GM03348 (cell line): ENCODE measurements at places on chromosomes 3 and 15.

DNA sequence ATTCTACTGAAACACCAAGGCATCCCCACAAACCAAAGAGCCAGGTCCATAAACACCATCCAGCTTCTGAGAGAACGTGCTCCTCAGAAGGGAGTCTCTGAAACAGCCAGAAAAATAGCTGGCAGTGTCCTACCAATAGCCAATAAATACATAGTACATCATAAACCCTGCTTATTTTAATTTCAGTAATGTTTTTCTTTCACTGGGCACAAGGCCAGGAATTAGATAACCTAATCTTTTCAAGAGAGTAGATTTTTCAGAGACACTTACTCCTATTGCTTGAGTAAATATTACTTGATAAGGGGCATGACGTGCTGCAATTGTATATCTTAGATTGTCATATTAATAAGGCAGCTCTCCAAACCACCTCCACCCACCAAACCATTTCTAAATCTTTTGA is 22.7 kb downstream of the GADL1 start:
- DNase-seq: no peak

DNA sequence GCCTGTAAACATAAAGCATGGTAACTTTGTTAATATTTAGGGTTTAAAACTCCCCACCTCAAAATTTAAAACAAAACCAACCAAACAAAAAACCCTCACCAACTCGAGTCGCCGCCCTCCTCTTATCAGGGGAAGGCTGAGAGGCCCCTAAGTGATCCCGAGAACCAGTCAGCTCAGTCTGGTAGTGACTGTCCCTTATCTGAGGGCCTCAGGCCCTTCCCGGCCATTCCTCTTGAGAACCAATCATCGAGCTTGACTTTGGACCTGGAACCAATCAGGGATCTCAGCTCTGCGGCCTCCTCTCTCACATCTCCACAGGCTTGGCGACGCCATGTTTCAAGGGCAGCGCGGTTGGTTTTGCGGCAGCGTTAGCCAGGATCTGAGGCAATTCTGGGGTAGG is at the start of gene TERB2:
TSS of gene TERB2 (plus strand) at position 300 of the 400 bp plus-strand sequence. CDS start at position 332, 32 bp downstream.
- no peak for DNase-seq

GRCh38 chr15:63339006-63339766 is 42.5 kb downstream of the CA12 start:
- DNase-seq: no peak

GRCh38 chr3:4820296-4821121 is 158.7 kb upstream of the BHLHE40 start:
- no peak for DNase-seq

DNA sequence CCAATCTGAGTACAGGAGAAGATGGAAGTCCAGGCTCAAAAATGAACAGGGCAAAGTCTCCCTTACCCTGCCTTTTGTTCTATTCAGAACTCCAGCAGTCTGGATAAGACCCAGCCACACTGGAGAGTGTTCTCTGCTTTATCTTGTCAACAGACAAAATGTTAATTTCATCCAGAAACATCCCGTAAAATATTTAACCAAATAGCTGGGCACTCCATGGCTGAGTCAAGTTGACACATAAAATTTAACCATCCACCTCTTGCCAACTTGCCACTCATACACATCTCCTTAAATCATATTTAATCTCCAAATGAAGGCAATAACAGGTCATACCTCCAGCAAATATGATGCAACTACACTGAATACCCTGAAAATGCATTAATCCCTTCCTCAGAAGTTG is 33.6 kb downstream of the MKRN3 start:
- no peak for DNase-seq

DNA sequence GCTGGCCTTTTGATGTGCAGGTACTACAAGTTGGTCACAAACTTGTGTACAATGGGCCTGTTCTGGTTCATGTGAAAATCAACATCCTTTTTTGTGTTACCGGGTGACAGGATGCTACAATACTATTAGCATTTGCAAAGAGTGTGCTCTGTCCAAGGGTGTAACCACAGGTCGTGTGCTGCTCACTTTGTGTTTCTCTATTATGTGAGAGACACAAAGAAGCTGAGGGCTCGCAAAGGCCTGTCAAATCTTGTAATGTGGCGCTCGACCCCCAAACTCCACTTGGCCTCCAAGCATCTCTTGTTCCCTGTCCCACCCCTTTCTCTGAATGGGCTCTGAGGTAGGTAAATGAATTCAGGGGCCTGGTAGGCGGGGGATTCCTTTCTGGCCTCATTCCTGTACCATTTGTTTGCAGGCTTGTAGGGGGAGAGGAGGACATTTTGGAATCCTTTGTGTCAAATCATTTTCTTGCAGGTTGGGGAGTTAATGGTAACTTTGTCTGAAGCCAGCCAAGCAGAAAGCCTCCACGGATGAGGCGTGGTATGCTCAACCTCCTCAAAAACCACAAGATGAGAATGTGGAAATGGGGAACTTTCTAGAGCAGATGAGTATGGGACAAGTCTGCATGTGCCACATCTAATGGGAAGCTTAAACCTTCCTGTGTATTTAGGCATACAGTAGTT is 109.1 kb downstream of the OPA1 start:
- peak; percentile 31 for DNase-seq

- peak; percentile 53 for DNase-seq
These were observed at the start of gene TMIE for GRCh38 chr3:46701181-46701939. TSS of gene TMIE (plus strand) at chr3:46701392. CDS start at chr3:46701488, 96 bp downstream.

DNA sequence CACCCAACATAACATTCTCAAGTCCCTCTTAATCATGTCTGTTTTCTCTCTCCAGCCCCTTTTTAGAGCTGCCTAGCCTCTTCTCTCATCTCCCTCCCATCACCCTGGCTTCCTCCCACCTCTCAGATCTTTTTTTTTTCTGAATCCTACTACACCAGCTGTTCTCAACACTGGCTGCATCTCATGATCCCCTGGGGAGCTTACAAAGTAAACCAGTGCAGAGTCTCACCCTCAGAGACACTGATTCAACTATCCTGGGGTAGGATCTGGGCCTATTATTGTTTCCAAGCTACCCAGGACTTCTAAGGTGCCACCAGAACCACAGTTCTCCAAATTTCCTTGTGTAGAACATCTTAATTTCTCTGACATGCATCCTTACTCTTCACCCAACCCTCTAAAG is 50.3 kb upstream of the ACAN start:
- DNase-seq: no peak

DNA sequence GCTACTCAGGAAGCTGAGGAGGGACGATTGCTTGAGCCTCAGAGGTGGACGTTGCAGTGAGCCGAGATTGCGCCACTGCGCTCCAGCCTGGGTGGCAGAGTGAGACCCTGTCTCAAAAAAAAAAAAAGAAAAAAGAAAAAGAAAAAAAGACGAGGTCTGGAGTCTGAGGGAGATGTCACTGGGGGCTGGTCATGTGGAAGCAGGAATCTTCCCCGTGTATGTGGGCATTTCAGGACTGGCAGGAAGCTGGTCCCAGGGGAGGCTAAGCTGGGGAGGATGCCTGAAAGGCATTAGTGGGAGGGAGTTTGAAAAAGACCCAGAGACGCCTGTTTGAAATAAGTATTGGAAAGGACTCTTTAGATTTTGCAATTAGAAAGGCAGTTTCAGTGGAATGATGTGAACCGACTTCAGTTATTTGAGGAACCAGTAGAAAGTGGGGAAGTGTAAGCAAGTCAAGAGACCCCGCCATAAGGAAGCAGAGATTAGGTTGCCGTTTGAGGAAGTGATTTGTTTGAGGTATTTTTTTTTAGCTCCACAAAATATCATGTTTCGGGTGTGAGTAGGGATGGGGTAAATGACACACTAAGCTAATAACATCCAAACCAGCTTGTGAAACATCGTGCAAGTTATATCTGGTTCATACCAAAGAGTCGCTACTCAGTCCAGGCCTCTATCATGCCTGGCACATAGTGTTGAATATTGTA is 55.5 kb downstream of the ST6GAL1 start:
- DNase-seq: no peak

DNA sequence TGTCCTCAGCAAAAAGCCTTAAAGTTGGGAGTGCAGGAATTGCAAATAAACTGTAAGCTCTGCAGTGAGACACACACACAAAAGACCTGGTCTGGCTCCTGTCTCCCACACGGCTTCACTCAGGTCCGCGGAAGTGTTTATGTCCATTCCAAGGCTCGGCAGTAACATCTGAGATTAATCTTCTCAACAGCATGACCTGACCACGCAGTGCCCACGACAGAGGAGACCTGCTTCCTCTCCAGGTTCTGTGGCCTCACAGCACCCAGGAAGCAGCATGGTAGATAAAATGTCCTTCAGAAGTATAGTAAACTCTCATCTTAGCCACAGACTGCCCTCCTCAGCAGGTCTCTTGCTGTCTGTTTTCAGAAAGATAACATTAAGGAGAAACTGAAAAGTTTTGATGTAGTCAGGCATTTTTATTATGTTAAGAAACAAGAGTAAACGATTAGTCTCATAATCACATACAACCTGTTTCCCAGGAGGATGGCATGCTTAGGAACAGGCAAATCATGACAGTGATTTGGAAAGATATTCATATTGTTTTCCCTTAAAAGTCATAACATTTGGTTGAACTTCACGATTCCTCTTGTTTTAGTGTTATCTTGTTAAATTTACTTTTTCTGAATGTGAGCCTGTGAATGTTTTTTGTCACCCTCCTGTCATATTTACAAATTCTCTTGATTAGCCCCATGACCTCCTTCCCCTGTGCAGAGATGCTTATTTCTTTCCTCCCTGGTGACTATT is 34.6 kb downstream of the CD200R1L start:
- no peak for DNase-seq

DNA sequence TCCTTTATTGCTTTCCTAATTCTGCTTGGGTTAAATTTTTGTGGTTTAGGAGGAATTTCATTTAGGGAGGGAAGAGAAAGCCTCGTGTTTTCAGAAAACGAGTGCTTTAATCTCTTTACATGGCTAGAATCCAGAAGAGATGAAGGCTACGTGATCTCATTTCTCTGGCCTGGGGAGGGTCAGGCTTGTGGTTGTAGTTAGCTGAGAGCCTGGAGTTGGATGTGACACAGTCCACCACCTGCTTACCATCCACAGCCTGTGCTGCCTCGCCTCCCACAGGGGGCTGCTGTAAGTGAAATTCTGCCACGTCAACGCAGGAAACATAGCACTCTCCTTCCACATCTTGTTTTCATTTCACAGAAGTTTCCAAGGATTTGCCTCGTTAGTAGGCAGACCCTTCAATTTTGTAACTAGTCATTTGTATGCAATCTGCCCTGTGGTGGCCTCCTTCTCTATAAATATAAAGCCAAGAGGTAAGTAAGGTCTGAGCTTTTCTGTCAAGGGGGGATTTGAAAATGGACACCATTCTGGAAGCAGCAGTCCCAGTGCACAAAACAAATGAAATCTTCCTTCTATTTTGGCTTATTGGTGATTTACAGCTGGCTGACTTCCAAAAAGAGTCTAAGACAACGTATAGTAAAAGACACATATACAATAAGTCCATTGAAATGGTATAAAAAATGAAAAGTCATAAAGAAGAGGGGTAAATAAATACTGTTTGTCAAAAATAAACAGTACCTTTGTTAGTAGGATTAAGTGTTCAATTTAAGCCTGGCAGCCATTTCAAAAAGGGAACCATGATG is 3.4 kb downstream of the GXYLT2 start:
- peak; percentile 84 for DNase-seq

DNA sequence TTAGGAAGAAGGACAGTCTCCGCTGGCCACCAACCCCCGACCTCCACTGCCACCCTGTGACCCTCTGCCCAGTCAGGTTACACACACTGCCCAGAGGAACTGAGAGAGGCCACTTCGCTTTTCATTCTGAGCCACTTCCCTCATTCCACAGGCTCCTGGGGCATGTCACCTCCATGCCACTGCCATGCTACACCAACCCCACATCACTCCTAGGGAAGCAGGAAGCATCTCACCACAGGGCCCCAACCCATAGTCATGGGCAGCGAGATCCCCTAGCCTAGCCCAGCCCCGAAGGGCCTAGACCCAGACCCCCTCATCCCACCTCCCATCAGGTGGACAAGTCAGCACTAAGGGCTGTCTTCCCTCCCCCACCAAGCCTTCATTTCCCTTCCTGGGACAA is 1.4 kb downstream of the PLCB2 start:
- DNase-seq: no peak

DNA sequence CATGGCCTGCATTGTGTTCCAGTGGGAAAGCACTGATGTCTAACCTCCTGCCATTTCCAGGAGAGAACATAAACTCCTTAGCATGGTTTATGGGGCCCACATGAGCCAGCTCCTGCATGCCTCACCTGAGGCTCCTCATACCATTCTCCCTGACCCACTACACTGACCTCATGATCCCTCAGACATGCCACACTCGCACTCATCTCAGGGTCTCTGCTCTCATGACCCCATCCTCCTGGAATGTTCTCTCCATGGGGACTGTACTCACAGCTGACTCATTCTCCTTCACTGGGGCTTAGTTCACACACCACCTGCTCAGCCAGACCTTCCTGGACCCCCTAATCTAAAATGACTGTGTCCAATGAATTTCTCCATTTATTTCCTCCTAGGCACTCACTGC is 4.0 kb upstream of the LMCD1 start:
- DNase-seq: no peak

DNA sequence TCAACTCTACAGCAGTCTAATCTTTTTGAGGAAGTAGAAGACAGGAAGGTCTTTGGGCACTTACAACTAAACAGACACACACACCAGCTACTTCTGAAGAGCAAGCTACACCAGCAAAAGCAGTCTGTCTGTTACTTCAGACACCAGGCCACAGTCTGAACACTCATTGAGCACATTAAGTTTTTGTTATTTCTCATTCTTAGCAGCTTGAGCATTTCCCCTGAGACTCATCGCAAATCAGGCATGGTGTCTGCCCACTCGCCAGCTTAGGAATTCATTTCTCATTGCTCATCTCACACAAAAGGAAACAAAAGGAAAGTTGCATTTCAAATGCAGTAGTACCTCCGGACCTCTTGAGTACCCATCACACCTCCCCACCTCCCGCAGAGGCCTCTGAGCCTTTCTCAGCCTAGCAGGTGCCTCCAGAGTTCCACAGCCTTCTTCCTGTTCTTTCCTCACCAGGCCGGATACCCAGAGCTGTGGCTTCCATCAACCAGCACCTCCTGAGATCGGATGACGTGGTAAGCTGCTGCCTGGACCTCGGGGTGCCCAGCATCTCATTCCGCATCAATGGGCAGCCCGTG is 302.0 kb downstream of the RYR3 start:
- DNase-seq: peak; percentile 29
